T follicular helper cell (primary cell): ENCODE measurements at places on chromosomes 11 and 22.

DNA sequence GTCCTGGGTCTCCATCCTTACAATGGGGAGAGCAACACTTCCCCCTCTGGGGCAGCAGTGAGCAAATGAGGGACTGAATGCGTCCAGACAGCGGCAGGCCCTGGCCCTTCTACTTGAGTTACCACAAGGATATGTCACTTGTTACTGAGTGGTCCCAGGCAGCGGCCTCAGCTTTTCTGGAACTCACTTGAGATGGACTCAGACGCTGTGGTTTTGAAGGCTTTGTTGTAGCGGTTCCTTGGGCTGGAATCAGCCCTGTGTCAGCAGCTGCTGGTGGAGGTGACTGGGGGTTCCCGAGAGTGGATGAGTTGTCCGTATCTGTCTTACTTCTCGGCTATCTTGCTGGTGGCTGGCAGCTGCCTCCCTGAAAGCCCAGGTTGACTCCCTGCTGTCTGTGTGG, 77.0 kb downstream of the MICAL2 start:
- DNase-seq, result no peak

DNA sequence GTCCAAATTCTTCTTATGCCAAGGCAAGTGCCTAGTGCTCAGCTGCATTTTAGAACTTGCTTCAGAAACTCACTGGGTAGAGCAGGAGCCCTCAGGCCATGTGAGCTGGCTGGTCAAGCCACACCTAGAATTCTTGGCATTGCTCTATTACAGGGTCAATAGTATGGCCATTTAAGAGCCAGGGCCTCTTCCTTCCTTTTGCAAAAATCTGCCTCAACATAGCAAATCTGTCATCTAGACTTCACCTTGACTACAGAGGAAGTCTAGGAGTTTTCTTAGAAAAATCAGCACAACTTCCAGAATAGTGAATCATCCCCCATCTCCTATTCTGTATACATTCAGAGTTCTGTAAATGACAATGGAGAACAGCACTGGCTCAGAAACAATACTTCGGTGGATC, 112.0 kb upstream of the TTC12 start:
- no peak for DNase-seq

GRCh38 chr11:33585586-33586209, 114.9 kb downstream of the C11orf91 start:
- DNase-seq, result no peak

DNA sequence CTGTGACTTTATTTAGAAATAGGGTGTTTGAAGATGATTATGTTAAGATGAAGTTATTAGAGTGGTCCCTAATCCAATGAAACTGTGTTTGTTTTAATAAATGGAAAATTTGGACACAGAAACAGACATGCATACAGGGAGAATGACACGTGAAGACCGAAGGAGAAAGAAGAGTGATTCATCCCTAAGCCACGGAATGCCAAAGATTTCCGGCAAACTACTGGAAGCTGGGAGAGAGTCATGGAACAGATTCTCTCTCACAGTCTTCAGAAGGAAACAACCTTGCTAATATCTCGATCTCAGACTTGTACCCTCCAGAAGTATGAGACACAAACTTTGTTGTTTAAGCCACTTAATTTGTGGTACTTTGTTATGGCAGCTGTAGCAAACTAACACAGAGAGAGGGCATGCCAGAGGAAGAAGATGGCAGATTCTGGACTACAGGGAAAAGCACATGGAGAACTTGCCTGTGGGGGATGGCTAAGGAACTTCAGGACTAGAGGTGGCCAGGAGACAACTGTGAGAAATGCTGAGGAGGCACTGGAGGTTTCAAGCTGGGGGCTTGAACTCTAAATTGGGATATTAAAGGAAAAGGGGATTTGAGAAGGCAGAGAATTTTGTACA, 733.5 kb upstream of the CCDC90B start:
- no peak for DNase-seq

GRCh38 chr11:88535266-88535665, 197.7 kb upstream of the CTSC start:
- DNase-seq, result no peak

DNA sequence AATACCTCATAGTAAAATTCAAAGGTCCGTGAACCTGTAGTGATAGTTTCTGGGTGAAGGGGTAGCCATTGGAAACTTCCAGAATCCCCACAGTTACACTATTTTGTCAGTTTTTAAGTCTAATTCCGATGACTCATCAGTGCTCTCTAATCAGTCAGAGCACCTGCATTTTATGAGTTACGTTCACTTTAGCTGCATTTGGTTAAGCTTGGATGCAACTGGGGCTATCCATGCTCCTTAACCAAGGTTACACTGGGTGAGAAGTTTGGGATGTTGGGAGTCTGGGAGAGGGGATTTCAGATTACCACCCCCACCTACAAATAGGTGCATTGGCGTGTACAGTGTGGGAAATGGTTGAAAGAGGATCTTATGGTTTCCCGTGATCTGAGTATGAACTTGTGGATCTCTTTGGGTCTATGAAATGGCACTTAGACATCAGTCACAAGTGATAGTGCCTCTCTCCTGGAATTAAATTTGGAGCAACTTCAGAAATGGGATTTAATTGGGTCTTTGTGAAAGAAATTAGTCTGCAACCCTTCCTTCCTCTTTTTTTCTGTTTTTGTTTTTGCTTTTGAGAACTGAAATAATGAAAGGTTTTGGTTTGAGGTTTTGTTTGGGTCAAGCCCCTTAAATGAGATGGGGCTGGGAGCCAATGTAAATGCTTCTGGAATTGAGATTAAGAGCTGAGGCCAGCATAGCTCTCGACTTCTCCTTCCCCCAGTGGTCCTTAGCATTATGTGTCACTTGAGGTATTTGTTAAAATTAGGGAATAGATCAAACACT, 31.5 kb downstream of the EHF start:
- no peak for DNase-seq

DNA sequence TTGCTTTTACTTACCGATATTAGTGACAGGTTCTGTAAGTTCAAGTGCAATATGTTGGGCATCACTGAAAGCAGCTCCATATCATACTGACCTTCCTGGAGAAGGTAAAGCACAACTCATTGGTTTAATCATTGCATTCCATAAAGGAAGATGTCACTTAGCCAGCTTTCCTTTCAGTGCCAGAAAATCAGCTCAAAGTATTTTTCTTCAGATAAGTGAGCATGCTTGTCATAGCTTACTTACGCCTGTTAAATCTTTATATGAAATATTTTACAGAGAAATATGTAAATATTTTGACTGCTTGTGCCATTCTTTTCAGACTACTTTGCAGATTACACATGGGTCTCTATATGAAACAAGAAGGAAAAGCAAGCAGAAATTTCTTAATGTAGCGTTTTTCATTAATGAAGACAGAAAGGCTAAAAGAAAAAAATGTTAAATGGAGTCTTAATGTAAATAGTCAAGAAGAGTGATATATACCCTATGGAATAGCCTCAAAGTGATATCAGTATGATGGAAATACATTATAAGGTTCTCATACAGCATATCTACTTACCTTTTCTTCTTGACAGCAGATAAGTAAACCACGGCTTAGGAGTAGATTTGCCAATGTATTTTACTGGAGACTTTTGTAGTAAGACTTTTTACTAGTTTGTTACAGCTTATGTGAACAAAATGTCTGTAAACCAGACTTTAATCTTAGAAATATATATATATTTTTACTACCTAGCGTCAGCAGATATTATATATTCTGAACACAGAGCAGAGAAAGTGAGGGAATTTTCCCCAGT, 649.7 kb downstream of the METTL15 start:
- DNase-seq, result no peak

DNA sequence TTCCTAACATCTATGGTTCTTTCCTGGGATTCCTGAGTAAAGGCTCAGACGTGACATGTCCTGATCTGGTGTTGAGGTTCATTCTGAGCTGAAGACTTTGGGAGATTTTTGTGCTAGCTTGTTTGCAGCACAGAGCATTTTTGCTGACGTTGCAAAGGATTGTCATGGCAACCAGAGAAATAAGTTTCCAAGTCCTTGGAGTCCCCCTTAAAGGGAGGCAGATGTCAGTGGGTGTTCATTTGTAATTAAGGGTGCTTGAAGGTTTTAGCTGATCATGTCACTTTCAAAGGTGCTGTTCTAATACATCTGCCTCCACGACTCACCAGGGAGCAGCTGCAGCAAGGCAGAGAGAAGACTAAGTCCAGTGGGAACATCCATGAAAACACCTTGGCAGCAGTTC, 5.4 kb upstream of the SYN3 start:
- no peak for DNase-seq

- DNase-seq, result no peak
Observed at GRCh38 chr11:108511851-108512474, 13.8 kb upstream of the POGLUT3 start.

- no peak for DNase-seq
Observed at GRCh38 chr11:17978553-17979287, 34.1 kb downstream of the SERGEF start.

- no peak for DNase-seq
Observed at GRCh38 chr11:61056571-61056970, 45.7 kb upstream of the CD5 start.

GRCh38 chr11:70397983-70398833, at the start of gene CTTN:
TSS of gene CTTN (plus strand) at chr11:70398529. CDS start at chr11:70407298, 8,769 bp downstream.
- DNase-seq, result peak; percentile 37

DNA sequence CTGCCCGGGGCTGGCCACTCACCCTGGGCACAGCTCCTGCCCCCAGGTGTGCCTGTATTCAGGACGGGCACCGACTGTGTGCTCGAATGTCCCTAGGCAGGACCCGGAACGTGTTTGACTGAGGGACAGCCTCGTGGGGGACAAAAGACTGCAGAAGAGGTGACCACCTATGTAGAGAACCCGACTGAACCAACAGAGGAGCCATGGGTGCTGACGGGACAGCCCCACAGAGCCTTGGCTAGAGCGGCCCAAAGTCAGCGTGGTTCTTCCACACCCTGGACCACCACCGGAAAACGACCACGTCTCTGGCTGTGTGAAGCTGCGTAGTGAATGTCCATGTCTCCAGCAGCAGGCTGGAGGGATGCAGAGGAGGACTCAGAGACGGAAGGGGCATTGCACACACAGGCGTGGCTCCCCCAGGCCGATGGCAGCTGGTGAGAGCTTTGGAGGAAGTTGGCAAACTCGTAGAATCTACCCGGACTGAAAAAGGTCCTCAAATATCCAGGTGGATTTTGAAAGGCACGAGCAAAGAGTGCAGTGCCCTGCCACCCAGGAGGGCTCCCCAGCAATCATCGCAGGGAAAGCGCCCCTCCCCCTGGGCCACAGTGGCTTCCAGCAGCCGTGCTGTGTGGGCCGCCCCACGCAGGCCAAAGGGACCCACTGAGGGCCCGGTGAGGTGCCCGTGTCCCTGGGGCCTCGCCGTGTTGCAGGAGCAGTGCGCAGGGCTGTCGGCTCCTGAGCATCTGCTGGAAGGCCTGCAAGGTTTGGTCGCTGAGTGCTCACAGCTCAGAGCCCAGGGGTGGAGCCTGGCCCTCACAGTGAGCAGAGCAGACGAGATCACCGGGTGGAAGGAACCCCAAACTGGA, 17.5 kb upstream of the MUC5B start:
- no peak for DNase-seq

DNA sequence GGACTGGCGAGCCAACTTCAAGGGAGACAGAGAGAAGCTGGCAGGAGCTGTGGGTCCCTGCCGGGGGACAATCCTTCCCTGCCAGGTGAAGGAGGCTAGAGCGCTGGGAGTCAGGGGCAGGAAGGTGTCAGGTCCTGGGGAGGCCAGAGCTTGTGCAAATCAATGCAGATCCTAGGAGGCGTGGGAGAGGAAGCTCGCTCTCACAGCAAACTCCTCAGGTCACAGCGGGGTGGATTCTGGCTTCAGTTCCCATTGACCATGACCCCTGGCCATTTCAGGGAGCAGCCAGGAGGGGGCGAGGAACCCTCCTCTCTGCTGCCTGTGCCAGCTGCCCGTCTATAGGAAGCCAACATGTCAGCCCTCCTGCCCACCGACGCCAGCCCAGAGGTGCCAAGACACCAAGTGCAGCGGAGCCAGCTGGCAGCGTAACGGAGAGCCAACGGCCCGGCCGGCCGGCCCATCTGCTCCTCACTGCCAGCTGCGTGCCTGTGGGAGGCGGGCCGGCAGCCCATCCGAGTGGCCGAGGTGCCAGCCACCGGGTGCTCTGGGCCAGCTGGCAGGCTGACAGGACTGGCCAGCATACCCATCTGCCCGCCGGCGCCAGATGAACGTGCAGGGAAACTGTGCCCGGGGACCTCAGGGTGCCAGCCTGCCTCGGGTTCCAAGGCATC, 374.8 kb downstream of the MIAT start:
- DNase-seq, result no peak

DNA sequence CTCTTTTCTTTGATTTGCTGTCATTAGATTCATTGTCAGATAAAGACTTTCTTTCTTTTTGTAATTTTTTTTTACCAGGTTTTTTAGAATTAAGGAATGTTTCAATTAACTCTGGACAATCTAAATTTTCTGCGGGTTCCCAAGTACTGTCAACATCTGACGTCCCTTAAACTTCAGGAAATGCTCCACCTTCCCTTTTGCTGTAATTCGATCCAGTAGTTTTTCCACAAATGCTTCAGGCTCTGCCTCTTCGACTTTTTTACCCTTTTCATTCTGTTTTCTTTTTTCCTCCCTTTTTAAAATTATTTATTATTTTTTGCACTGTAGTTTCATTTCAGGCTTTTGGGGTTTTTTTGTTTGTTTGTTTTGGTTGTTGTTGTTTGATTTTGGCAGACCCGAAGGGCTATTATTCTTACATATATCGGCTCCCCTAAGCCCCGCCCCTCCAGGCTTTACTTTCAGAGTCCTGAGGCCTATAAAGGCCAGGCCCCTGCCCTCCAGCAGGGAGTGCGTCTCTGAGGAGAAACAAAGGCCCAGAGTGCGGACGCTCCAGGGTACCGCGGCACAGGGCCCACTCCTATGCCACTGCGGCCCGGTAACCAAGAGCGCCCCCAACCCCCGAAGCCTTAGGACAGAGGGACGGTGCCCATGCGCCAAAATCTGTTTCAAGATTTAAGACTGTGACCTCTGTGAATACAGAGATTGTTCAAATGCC, 116.4 kb downstream of the TYR start:
- DNase-seq, result no peak

GRCh38 chr11:104772806-104773241, 125.4 kb downstream of the CASP12 start:
- no peak for DNase-seq

DNA sequence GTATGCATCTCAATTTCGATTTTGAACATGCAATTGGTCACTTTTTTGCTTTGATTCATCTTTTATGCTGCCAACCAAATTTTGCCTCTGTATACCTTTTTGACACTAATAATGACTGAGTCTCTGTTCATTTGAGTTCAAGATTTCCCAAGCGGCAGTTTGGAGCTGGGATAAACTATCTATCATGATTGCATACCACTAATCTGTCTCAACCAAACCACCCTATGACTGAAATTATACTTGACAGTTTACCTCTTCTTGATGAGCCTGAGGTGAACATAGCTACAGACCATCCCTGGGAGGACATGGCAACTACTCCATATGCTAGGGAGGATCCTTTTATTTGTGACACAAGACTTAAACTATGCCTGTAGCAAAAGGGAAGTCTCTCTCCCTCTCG, 146.2 kb downstream of the PAX6 start:
- DNase-seq, result no peak

- no peak for DNase-seq
Observed at GRCh38 chr11:132278801-132279574, 908.6 kb downstream of the NTM start.
